Foreskin melanocyte (primary cell): ENCODE measurements at places on chromosomes 12 and 14.

GRCh38 chr12:89183985-89184435, 168.3 kb downstream of the DUSP6 start:
- no peak for DNase-seq

GRCh38 chr12:95386051-95386450, 87.9 kb upstream of the METAP2 start:
- no peak for DNase-seq

DNA sequence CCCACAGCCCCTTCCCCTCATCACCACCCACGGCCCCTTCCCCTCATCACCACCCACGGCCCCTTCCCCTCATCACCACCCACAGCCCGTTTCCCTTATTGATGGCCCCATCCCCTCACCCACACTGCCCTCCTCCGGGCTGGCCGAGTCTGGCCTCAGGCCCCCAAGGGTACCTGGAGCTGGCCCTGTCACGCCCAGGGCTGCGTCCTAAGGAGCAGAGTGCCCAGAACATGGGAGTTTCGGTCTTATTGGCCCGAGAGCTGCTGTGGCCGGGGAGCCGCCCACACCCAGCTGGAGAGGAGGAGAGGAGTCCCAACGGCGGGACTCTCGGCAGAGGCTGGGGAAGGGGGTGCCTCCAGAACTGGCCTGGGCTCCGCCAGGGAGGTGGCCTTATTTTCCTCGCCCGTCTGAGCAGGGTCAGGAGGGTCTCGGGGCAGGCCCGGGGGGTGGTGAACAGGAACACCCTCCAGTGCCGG, 182.3 kb downstream of the KIF26A start:
- DNase-seq = no peak

DNA sequence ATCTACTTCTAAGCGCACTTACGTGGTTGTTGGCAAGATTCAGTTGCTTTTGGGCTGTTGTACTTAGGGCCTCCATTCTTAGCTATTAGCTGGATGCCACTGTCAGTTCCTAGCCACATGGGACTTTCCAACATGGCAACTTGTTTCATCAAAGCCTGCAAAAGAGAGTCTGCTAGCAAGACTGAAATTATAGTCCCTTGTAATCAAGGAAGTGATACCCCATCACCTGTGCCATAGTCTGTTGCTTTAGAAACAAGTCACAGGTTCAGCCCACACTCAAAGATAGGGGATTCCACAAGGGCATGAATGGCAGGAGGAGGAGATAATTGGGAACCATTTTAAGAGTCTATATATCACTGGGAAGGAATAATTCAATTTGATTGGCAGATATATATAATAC, 27.1 kb upstream of the SLC17A8 start:
- DNase-seq = no peak

DNA sequence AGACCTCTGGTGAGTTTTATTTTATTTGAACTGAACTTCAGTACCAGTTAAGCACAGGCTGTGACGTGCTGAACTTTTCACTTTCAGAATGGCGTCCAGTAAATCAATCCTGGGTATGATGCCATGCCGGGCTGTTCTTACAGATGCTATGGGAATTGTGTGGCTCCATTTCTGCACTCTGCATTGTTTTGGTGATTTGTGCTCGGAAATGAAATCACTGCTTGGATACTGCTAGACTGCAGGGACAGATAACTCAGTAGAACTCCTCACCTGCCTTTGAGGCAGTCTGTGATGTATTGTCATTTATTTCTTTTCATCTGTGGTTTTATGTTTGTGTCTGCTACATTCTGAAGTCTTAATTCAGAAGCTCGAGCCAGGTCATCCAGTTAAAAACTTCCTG, 172.7 kb downstream of the PTPN11 start:
- no peak for DNase-seq

- DNase-seq = no peak
These were observed 152.1 kb downstream of the AACS start for GRCh38 chr12:125217308-125217707.

DNA sequence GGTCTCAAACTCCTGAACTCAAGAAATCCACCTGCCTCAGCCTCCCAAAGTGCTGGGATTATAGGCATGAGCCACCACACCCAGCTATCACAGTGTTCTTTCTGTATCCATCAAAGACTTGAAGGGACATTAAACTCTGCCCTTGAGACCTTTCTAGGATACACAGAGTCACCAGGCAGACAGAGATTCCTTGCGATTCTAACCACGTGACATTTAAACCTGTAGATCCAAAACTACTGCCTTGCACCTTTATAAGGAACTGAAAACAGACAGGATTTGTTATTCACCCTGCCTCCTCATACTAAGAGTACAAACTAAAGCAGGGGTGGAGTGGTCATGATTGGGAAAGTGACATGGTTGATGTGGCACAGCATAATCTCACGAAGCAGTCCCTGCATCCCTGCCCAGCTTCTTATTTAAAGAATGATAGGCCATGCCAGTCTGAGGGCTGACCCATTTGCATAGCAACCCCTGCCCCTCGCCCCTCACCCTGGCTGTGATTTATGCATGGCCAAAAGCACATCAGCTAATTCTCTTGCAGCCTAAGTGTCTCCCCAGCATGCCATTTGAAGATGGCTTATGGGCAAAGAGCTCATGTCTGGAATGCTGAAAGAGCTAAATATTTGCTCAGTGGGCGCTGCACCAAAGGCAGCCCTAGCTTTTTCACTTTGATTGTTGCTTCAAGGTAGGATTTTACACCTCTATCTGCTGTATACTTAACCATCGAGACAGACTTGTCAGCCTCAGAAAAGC, 43.2 kb upstream of the MYBPC1 start:
- no peak for DNase-seq

GRCh38 chr12:69932676-69933552, 107.9 kb downstream of the MYRFL start:
- no peak for DNase-seq

- peak; percentile 79 for DNase-seq
These were observed 19.4 kb downstream of the PPP1R36 start for GRCh38 chr14:64569138-64569631.

DNA sequence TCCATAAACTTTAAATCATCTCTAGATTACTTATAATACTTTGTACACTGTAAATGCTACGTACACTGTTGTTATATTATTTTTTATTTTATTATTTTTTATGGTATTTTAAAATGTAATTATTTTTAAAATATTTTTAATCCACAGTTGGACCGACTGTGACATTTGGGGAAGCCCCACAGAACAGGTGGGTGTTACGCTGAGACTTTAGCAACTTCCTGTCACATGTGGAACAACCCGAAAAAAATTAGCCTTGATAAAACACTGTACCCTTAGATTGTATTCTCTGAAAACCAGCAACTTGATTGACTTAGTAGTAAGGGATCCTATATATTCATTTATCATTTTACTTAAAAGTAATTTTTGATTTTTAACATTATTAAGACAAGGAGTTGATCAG, 1755.7 kb upstream of the SEL1L start:
- DNase-seq = no peak

DNA sequence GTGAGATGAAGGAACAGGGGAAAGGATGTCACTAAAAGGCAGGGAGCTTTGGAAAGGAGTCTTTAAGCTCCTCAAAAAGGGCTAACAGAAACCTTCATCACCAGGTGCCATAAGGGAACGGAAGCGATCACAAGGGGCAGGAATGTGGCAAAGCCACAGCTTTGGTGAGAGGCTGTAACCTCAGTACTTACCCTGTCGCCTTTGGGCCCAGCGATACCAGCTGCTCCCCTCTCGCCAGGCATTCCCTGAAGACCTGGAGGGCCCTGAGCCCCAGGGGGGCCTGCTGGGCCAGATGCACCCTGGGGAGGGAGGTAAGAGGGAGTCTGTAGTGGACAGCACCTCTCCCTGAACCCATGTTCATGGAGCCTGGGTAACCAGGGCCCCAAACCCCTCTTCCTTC, 18.9 kb downstream of the TMEM106C start:
- no peak for DNase-seq

DNA sequence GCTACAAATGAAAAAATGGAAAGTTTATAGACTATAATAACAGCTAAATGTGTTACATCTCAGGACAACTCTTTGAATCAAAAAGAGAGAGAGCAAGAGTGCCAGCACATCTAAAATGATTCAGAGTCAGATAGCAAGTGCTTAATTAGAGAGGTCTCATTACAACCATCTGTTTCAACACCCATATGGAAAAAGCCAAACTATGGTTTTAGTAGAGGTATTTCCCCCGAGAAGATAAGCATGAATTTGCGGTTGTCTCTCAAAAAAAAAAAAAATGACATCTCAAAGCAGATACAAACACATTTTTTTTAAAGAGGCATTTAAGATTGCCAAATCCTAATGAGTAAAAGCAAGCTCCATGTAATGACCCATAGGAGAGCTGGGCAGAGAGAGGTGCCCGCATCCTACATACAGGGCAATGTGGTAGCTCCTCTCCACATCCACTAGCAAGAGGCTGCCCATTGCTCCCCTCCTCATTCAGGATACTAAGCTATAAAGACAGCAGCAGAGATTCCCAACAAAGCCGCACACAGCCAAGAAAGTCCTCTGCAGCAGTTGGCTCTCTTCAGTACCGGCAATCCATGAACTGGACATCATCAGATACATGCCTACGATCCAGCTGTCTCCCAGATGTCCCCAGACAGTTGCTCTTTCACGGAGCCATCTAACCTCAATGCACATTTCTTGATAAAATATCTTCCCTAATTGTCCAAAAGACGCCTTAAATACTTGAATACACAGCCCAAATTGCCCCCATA, 100.4 kb downstream of the EFCAB11 start:
- DNase-seq = no peak

GRCh38 chr14:42994051-42994736, 1387.5 kb downstream of the LRFN5 start:
- DNase-seq = no peak

- peak; percentile 56 for DNase-seq
These were observed 44.6 kb downstream of the MLXIP start for GRCh38 chr12:122123051-122123760.
